ENCODE measurements at places on chromosomes 12 and 14.
A peak's percentile ranks its signal among the peaks of the same experiment; 100 is the strongest.

DNA sequence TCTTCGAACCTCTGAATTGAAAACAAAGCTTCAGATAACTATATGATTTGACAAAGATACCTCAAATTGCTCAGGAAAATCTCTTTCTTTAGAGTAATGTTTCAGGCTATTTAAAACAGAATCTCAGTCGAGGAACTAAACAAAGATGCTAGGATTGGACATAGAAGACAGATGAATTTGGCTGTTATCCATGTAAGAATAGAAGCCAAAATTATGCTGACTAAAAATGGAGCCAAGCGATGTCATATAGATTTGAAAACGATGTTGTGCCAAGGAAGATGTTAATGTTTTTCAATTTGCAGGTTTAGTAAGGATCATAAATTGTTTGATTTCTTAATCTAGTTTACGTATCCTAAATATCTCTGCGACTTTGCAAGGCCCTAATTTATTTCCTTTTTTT lies 295.9 kb downstream of the FOXG1 start:
- no peaks in the 10 kb centered on the region for H3K36me3 ChIP-seq
- H3K27ac ChIP-seq, result no peak overlapping the region
- no peak overlapping the region for H3K4me3 ChIP-seq
- H3K27me3 ChIP-seq, result no peaks in the 10 kb centered on the region
- DNase-seq, result no peak

DNA sequence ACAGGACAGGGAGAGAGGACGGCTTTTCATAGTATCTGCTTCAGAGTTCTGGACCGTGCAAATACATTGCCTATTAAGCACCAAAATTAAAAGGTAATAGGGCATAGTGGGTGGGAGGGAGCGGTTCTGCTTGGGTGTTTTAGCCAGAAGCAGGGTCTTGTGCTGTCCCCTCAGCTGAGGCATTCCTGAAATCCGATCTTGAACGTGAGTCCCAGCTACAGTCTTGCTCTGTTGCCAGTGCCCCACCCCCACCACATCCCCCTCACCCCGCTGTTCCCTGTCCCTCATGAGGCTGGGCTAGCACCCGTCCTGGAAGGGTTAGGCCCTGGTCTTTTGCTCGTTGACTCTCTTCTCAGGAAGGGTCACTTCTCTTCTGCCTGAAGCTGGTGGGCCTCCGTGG lies 48.6 kb downstream of the AACS start:
- H3K27me3 ChIP-seq, result no peaks in the 10 kb centered on the region
- H3K4me3 ChIP-seq, result no peak overlapping the region

GRCh38 chr12:5745251-5745888 lies 199.7 kb downstream of the ANO2 start:
- no peaks in the 10 kb centered on the region for H3K36me3 ChIP-seq
- no peak overlapping the region for H3K4me3 ChIP-seq
- H3K4me1 ChIP-seq, result no peaks in the 10 kb centered on the region
- no peaks in the 10 kb centered on the region for H3K27me3 ChIP-seq
- peak; percentile 45 for DNase-seq
- no peak overlapping the region for H3K27ac ChIP-seq

DNA sequence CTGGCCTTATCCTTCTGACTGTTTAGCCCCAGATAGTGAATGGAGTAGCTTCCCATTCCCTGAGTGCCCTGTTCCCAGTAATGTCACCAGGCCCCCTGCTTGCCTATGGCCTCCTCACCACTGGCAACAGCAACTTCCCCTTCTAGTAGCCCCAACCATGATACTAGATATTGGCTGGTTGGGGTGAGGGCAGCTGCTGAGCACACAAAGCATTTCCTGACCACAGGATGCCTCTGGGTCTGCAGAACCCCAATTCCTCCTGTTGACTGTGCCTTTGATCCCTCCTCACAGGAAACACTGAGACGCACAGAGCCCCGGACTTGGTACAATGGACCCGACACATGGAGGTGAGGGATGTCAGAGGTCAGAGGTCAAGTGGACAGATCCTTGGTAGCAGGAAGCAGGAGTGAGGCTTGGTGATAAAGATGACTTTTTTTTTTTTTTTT lies 597 bp downstream of the SOAT2 start:
- DNase-seq, result no peak
- H3K36me3 ChIP-seq, result no peaks in the 10 kb centered on the region
- H3K4me1 ChIP-seq, result peaks cover 5% of the 10 kb centered on the region
- no peak overlapping the region for H3K27ac ChIP-seq

DNA sequence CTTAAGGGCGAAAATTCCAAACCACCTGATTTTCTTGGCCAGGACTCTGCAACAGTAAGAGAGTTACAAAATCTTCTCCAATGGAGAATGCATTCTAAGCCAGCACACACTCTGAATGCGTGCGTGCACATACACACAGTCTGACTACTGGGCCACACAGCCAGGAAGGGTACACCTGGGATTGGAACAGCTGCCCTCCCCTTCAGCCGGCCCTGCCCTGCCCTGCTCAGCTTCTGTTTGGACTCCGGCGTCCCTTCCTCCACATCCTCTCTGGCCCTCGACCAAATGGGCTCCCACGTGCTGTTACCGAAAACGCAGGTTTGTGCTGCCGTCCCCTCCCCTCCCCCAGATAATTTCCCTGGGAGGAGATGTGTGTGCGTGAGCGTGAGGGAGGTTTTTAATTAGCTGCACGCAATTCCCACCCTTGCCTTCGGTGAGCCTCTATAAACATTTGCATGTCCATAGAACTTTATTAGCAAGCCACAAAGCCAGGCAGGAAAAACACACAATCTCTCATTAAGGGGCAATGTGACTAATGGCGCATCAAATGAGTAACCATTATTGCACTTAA lies 43.0 kb downstream of the CCNK start:
- no peak overlapping the region for H3K4me3 ChIP-seq
- DNase-seq, result peak; percentile 23
- no peak overlapping the region for H3K27ac ChIP-seq

GRCh38 chr14:96634896-96635295 lies 132.7 kb downstream of the PAPOLA start:
- H3K4me3 ChIP-seq, result no peak overlapping the region
- no peaks in the 10 kb centered on the region for H3K27me3 ChIP-seq
- no peak overlapping the region for H3K27ac ChIP-seq
- DNase-seq, result no peak

All from thyroid gland (tissue), 4 donors.